Sigmoid colon (tissue), 7 donors: ENCODE measurements at places on chromosomes 4 and X. TPM values are rescaled to one million over a fixed set of nuclear protein-coding genes. Genes with fewer than 3 reads are reported as not detected.
A peak's percentile ranks its signal among the peaks of the same experiment; 100 is the strongest.

The GLOD5 gene
- polyA plus RNA-seq, result 22.7 TPM

The MAGEB1 gene
- polyA plus RNA-seq, result not detected

The ETDA gene
- not detected for polyA plus RNA-seq

GRCh38 chrX:119706616-119707015, 13.6 kb upstream of the SEPTIN6 start:
- H3K36me3 ChIP-seq, result no peaks in the 10 kb centered on the region
- no peak overlapping the region for H3K27ac ChIP-seq
- no peak for DNase-seq
- no peaks in the 10 kb centered on the region for H3K4me1 ChIP-seq

GRCh38 chrX:40021647-40022046, 76.1 kb downstream of the BCOR start:
- DNase-seq, result no peak
- H3K27ac ChIP-seq, result no peak overlapping the region
- H3K27me3 ChIP-seq, result no peaks in the 10 kb centered on the region
- no peaks in the 10 kb centered on the region for H3K36me3 ChIP-seq
- H3K4me3 ChIP-seq, result no peak overlapping the region

GRCh38 chrX:1391707-1392375, at the start of gene SLC25A6:
SLC25A6 (minus strand) TSS chrX:1392113; CDS start chrX:1392009, 104 bp downstream.
- peak; percentile 99 for DNase-seq
- no peaks in the 10 kb centered on the region for H3K27me3 ChIP-seq
- peaks cover 63% of the 10 kb centered on the region for H3K4me1 ChIP-seq
- peak within 1 kb of the TSS; percentile 100 for H3K27ac ChIP-seq
- peaks cover 39% of the 10 kb centered on the region for H3K36me3 ChIP-seq

DNA sequence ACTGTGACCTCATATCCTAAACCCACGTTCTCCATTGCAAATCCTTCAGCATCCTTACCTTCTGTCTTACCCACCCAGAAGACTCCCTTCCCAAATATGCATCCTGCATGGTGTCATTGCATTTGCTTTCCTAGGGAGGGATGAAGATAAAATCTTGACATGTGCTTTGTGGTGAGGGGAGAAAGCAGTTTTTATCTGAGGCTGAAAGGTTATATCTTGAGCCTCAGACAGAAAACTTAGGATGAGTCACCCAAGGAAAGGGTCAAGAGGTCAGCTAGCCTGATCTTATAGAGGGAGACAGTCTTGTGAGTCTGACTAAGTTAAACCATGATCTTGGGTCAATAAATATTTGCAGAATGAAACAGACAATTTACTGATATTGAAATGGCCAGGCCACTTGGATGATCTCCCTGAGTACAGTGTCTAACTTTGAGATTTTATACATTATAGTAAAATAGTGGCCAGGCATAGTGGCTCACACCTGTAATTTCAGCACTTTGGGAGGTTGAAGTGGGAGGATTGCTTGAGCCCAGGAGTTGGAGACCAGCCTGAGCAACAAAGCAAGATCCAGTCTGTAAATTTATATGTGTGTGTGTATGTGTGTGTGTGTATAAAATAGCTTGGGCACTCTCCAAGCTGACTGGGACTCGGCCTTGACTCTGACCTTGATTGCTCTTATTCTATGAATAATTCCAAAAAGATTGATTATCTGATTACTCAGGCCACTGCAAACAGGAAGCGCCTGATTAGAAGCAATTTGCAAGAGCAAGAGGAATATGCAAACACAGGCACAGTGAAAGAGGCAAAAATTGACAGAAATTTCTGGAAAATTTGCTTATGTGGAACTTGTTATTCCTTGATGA, 15.4 kb upstream of the FAM9C start:
- H3K36me3 ChIP-seq, result no peaks in the 10 kb centered on the region
- no peaks in the 10 kb centered on the region for H3K27me3 ChIP-seq
- no peaks in the 10 kb centered on the region for H3K4me1 ChIP-seq

DNA sequence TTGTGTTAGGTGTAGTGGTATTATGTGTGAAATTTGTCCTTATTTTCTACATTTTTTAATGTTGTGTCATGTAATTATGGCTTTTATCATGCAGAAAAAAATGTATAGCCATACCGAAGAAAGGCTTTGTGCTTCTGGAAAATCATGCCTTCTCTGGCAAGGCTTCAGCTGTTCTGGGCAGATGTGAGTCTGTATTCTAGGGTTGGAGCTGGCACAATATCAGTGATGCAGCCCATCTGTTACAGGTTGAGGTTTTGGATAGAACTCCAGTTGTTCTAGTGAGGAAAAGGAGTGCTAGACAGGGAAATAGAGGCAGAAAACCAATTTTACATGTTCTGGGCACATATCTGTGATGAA, 44.8 kb upstream of the PRSS12 start:
- no peaks in the 10 kb centered on the region for H3K36me3 ChIP-seq
- DNase-seq, result no peak
- no peak overlapping the region for H3K4me3 ChIP-seq
- no peak overlapping the region for H3K27ac ChIP-seq
- H3K27me3 ChIP-seq, result no peaks in the 10 kb centered on the region
- H3K4me1 ChIP-seq, result no peaks in the 10 kb centered on the region

GRCh38 chrX:105018865-105019264, 201.6 kb downstream of the TEX13A start:
- no peaks in the 10 kb centered on the region for H3K4me1 ChIP-seq
- H3K27ac ChIP-seq, result no peak overlapping the region
- H3K36me3 ChIP-seq, result no peaks in the 10 kb centered on the region
- H3K27me3 ChIP-seq, result peaks cover 3% of the 10 kb centered on the region
- DNase-seq, result no peak
- H3K4me3 ChIP-seq, result no peak overlapping the region

- H3K36me3 ChIP-seq, result no peaks in the 10 kb centered on the region
- no peaks in the 10 kb centered on the region for H3K4me1 ChIP-seq
- H3K27me3 ChIP-seq, result no peaks in the 10 kb centered on the region
- DNase-seq, result no peak
- peak overlapping the region; percentile 79 for H3K4me3 ChIP-seq
These were observed 724 bp downstream of the THOC2 start for GRCh38 chrX:123731987-123732669.

DNA sequence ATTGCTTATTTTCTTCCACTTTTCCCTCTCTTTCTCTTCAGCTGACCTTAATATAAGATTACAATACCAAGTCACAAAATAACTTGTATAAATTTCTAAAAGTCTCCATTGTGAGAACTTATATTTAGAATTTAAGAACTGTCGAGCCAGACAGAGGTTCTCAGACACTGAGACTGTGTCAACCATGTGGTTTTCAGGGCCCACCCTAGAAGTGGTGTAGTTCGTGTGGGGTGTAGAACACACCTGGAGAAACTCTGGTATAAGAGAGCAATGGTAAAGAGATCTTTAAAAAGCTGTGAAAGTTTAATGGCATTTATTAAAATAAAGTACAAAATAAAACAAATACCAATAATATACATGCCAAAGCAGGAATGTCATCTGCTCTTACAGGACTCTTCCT, 19.7 kb downstream of the CPEB2 start:
- no peaks in the 10 kb centered on the region for H3K27me3 ChIP-seq
- DNase-seq, result no peak
- no peak overlapping the region for H3K4me3 ChIP-seq
- H3K36me3 ChIP-seq, result no peaks in the 10 kb centered on the region
- no peaks in the 10 kb centered on the region for H3K4me1 ChIP-seq
- peak overlapping the region; percentile 76 for H3K27ac ChIP-seq

- H3K4me1 ChIP-seq, result no peaks in the 10 kb centered on the region
- no peaks in the 10 kb centered on the region for H3K27me3 ChIP-seq
- no peak overlapping the region for H3K27ac ChIP-seq
These were observed 176.7 kb downstream of the SLC39A8 start for GRCh38 chr4:102168580-102168979.

DNA sequence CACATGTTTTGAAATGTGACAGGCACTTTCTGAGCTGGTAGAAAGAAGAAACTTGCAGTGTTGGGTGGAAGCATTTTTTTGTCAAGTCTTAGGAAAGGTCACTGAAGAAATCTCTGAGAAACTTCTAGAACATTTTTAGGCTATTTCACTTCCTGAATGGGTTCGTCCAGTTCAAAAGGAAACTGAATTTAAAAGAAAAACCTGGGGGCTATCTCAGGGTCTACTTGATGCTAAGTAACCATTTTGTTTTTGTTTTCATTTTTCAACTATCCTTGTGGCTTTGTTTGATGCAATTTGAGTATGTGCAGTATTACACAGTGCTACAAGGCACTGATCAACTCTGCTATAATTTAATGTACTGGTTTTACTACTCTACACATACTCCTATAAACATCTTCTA, 34.0 kb upstream of the AMOT start:
- no peak for DNase-seq
- no peaks in the 10 kb centered on the region for H3K36me3 ChIP-seq
- H3K27me3 ChIP-seq, result no peaks in the 10 kb centered on the region
- no peak overlapping the region for H3K27ac ChIP-seq
- no peak overlapping the region for H3K4me3 ChIP-seq
- no peaks in the 10 kb centered on the region for H3K4me1 ChIP-seq

DNA sequence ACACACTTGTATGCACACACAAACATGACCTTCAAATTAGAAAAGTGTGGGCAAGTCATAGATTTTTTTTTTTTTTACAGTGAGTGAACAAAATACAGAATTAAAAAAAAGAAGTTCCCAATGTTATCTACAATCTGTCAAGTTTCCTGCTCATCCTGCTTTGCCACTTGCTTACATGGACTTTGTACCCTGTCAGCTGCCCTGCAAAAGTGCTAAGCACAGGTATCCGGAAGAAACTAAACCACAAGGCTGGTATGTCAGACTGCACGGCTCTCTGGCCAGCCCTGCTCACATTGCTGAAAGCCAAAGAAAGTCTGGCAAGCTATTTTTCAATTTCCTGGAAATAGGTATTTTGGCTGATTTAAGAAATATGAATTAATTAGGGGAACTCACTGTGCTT, 38.9 kb upstream of the BCLAF3 start:
- no peaks in the 10 kb centered on the region for H3K27me3 ChIP-seq
- no peaks in the 10 kb centered on the region for H3K4me1 ChIP-seq
- DNase-seq, result no peak
- H3K36me3 ChIP-seq, result no peaks in the 10 kb centered on the region

DNA sequence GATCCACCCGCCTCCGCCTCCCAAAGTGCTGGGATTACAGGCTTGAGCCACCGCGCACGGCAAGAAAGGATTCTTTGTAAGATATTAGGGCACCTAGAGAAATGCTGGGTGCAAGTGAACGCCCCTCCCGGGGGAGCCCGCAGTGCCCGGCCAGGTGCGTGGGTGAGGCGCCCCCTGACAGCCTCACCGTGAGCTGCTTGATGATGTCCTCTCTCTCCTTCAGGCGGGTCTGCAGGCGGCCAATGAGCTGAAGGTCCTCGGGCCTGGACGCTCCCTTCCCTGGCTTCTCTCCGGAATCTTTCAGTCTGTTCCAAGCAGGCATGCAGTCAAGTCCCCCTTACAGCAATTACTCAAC, 21.9 kb downstream of the MED28 start:
- no peaks in the 10 kb centered on the region for H3K36me3 ChIP-seq
- no peak overlapping the region for H3K27ac ChIP-seq
- no peak for DNase-seq
- no peak overlapping the region for H3K4me3 ChIP-seq

- no peaks in the 10 kb centered on the region for H3K36me3 ChIP-seq
- H3K4me1 ChIP-seq, result no peaks in the 10 kb centered on the region
- no peak for DNase-seq
- no peak overlapping the region for H3K4me3 ChIP-seq
- no peak overlapping the region for H3K27ac ChIP-seq
- H3K27me3 ChIP-seq, result no peaks in the 10 kb centered on the region
These were observed 22.3 kb downstream of the TMPRSS11D start for GRCh38 chr4:67861513-67861912.

DNA sequence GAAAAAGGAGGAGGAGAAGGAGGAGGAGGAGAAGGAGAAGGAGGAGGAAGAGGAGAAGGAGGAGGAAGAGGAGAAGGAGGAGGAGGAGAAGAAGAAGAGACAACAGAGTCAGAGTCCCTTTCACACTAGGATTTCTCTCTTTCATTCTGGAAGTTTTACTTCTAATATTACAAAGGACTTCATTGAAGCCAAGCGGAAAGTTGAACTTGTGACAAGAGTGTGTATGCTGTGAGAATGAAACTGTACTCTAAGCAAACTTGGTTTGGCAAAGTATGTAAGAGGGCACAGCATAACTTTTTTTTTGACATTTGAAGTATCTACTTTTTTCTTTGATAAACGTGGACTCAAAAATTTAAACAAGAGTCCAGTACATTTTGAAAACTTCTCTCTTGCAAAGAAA, 48.0 kb downstream of the CXCL8 start:
- H3K36me3 ChIP-seq, result no peaks in the 10 kb centered on the region
- H3K27me3 ChIP-seq, result no peaks in the 10 kb centered on the region
- no peaks in the 10 kb centered on the region for H3K4me1 ChIP-seq
- no peak for DNase-seq
- H3K27ac ChIP-seq, result no peak overlapping the region

- no peaks in the 10 kb centered on the region for H3K4me1 ChIP-seq
- no peak overlapping the region for H3K27ac ChIP-seq
- H3K4me3 ChIP-seq, result no peak overlapping the region
- H3K36me3 ChIP-seq, result no peaks in the 10 kb centered on the region
- DNase-seq, result no peak
These were observed 480.4 kb downstream of the ACTRT1 start for GRCh38 chrX:127571834-127572233.

DNA sequence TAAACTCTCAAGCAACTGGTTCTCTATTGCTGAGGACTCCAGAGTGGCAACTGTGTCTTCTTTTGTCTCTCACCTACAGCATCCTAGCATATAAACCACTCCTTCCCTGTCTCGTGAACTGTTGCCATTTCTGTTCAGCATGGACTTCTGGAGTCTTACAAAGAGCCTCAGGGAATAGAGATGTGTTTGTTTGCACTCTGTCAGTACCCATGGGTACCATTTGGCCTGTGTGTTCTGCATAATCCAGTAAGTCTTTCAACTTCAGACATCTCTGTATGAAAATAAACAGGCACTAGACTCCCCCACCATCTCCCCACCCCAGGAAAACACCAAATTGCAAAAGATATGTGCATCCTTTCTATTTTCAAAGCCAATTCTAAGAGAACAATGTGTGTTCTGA, 1351.6 kb upstream of the PABPC4L start:
- H3K36me3 ChIP-seq, result no peaks in the 10 kb centered on the region
- no peaks in the 10 kb centered on the region for H3K4me1 ChIP-seq
- H3K27ac ChIP-seq, result no peak overlapping the region
- DNase-seq, result no peak
- no peaks in the 10 kb centered on the region for H3K27me3 ChIP-seq

GRCh38 chrX:19863212-19863856, 24.1 kb downstream of the SH3KBP1 start:
- H3K36me3 ChIP-seq, result no peaks in the 10 kb centered on the region
- H3K27ac ChIP-seq, result no peak overlapping the region
- no peak overlapping the region for H3K4me3 ChIP-seq
- no peaks in the 10 kb centered on the region for H3K4me1 ChIP-seq
- DNase-seq, result no peak

GRCh38 chrX:8404926-8405325, 59.7 kb upstream of the VCX3B start:
- no peaks in the 10 kb centered on the region for H3K27me3 ChIP-seq
- H3K36me3 ChIP-seq, result no peaks in the 10 kb centered on the region
- H3K4me3 ChIP-seq, result no peak overlapping the region
- DNase-seq, result no peak
